ENCODE measurements at places on chromosomes 4 and X.
A peak's percentile ranks its signal among the peaks of the same experiment; 100 is the strongest.

GRCh38 chrX:152869972-152870371, 27.9 kb upstream of the ZNF185 start:
- no peak for DNase-seq

GRCh38 chr4:181597766-181598165, 645.4 kb upstream of the TENM3 start:
- no peak for DNase-seq

- DNase-seq, result no peak
These were observed 35.2 kb downstream of the SYNPO2 start for GRCh38 chr4:118923891-118924290.

GRCh38 chr4:82373486-82373815, 340 bp downstream of the HNRNPD start:
- peak; percentile 64 for DNase-seq

GRCh38 chr4:92433272-92433758, 129.5 kb downstream of the GRID2 start:
- DNase-seq, result no peak

- DNase-seq, result no peak
These were observed 135.4 kb upstream of the FRMPD4 start for GRCh38 chrX:12002876-12003275.

DNA sequence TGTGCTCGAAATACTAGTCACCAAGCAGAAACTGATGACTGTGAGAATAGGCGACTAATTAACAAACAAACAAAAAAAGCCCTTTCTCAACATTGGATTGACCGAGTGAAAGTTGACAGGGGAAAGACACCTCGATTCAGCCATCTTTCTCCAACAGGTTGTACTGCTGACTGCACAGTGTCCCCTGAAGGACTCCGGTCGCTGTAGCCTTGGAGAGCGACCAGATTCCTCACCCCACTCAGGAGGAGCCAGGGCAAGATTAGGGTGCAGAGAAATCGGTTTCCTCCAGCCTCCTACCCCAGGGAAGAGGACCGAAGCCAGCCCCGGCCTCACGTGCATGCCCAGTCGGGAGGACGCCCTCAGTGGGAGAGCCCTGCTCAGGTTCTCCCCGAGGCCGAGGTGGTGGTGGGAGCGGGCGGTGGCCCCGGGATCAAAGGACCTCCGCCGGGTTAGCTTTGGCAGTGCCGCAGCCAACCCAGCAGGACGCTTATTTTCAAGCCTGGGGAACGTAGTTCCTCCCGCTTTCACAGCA, 1.1 kb upstream of the RAP1GDS1 start:
- DNase-seq, result peak; percentile 54

DNA sequence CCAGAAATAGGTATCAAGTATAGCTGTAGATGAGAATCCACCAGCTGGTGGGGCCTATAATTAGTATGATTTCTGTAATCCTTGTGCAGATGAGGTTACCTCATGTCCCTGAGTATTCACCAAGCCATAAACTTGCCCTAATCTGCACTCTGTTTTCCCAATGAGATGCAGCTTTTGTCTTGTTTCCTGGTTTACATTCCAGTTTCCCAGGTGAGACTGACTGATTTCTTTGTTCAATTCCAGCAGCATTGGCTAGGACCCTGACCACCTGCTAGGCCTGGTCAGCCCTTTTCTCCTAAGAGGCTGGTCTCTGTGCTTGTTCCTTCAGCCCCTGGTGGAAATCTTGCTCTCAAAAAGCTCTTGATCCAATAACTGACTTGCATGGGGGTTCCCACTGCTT, 44.6 kb downstream of the GABRB1 start:
- no peak for DNase-seq

GRCh38 chr4:41214136-41214824, at the start of gene APBB2:
Gene APBB2 (minus strand): TSS chr4:41214542. CDS start chr4:41033254, 181,288 bp downstream.
- peak; percentile 95 for DNase-seq

DNA sequence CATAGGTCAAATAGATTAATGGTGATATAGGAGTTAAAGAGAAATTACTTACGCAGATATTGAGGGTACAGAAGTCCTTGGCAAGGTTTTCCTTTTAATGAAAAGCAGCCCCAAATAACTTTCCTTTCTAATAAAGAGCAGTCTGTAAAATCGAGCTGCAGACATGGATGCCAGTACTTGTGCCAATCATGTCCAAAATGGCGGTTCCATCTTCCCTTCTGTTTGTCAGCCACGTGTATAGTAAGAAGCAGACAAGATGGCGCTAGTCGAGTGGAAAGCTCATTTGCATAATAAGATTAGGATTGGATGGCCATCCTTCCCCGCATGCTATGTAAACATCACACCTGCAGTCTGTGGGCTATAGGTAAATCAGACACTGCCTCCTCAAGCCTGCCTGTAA, 68.5 kb downstream of the FGFBP1 start:
- no peak for DNase-seq

- DNase-seq, result no peak
These were observed 127.6 kb upstream of the INTU start for GRCh38 chr4:127505203-127505602.

DNA sequence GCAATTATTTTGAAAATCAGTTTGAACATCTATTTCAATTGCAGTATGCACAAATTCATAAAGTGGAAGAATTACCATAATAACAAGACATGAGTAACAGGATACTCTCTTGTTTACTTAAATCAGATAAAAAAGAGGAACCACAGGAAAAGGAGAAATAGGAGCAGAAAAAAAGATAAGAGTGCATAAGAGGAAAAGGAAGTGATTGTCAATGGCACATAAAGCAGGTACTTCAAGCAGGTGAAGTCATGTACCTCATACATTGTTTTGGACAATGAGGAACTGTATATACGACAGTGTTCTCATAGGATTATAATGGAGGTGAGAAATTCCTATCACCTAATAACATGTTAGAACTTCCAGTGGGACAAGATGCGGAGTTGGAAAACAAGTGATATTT, 334.5 kb upstream of the PCDH7 start:
- no peak for DNase-seq

GRCh38 chrX:63349307-63349706, 1.8 kb downstream of the SPIN4 start:
- no peak for DNase-seq
